Sigmoid colon (tissue), 7 donors: ENCODE measurements at places on chromosomes 16 and 17. TPM values are rescaled to one million over a fixed set of nuclear protein-coding genes. Genes with fewer than 3 reads are reported as not detected.

GRCh38 chr16:28532940-28533647 is 5.7 kb downstream of the NUPR1 start:
- no peak for DNase-seq
- peaks cover 12% of the 10 kb centered on the region for H3K36me3 ChIP-seq
- H3K27me3 ChIP-seq, result no peaks in the 10 kb centered on the region
- peaks cover 44% of the 10 kb centered on the region for H3K4me1 ChIP-seq
- H3K4me3 ChIP-seq, result no peak overlapping the region

GRCh38 chr17:2709183-2709661 is 2.3 kb downstream of the CLUH start:
- peak overlapping the region; percentile 98 for H3K4me3 ChIP-seq
- H3K36me3 ChIP-seq, result peaks cover under 1% of the 10 kb centered on the region
- H3K4me1 ChIP-seq, result peaks cover 48% of the 10 kb centered on the region
- H3K27me3 ChIP-seq, result no peaks in the 10 kb centered on the region

- DNase-seq, result no peak
- no peaks in the 10 kb centered on the region for H3K36me3 ChIP-seq
- H3K4me1 ChIP-seq, result peaks cover 71% of the 10 kb centered on the region
These were observed 119.9 kb downstream of the COPRS start for GRCh38 chr17:31738996-31739699.

GRCh38 chr17:67753026-67753425 is 35.3 kb downstream of the NOL11 start:
- no peaks in the 10 kb centered on the region for H3K27me3 ChIP-seq
- H3K4me1 ChIP-seq, result no peaks in the 10 kb centered on the region
- H3K4me3 ChIP-seq, result no peak overlapping the region
- no peak for DNase-seq

DNA sequence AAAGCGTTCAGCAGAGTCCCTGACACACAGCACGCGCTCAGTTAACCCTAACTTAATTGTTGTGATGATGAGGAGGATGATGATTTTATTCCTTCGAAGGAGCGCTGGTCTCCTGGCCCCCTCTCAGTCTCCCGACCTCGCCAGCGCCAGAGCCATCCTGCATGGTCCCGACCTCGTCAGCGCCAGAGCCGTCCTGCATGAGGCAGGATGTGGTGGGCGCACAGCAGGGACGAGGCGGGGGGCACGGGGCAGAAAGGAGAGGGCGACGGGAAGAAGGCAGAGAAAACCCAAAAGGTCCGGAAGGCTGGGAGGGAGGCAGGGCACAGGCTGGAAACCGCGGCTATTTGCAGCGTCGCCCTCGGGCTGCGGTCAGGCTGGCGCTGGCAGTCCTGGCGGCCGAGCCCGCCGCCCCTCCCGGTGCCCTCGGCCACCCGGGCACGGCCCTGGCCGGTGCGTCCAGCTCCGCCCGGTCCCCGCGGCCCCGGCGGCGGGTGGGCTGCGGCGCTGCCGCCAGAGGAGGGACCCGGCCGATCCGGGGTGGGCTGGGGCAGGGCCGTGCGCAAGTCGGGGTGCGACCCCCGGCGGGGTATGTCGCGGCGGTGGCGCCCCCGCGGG is 3.0 kb upstream of the TAC4 start:
- peaks cover 30% of the 10 kb centered on the region for H3K4me1 ChIP-seq
- peak overlapping the region; percentile 59 for H3K4me3 ChIP-seq
- peak overlapping the region; percentile 55 for H3K27ac ChIP-seq
- no peaks in the 10 kb centered on the region for H3K27me3 ChIP-seq
- no peak for DNase-seq

DNA sequence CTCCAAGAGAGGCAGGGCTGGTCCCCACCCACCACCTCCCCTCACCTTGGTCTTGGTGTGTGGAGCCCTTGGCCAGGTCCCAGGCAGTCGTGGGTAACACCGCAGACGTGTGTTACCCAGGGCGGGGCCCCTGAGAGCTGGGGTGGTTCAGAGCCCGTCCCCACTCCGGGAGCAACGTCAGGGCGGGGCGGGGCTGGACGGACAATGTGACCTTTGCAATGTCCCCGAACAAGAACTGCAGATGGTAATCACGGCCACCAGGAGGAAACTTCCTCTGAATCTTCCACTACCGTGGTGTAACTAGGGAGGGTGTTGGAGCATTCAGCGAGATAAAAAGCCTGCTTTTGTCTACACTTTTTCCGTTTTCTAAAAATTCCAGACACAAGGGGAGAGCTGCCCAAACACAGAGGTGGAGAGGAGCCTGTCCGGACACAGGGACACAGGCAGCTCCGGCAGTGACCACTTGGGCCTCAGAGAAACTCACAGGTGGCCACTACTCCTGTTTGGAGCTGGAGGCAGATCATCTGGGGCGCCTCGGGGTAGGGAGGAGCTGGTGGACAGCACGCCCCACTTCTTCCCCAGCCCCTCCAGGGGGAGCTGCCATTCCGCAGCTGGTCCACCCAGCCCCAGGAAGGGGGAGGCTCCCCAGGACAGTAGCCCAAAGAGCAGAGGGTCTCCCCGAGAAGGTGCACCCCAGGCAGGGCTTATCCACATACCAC is 14.2 kb upstream of the SLC38A10 start:
- peak overlapping the region; percentile 33 for H3K4me3 ChIP-seq
- peaks cover 17% of the 10 kb centered on the region for H3K4me1 ChIP-seq
- peak; percentile 95 for DNase-seq
- no peaks in the 10 kb centered on the region for H3K27me3 ChIP-seq

DNA sequence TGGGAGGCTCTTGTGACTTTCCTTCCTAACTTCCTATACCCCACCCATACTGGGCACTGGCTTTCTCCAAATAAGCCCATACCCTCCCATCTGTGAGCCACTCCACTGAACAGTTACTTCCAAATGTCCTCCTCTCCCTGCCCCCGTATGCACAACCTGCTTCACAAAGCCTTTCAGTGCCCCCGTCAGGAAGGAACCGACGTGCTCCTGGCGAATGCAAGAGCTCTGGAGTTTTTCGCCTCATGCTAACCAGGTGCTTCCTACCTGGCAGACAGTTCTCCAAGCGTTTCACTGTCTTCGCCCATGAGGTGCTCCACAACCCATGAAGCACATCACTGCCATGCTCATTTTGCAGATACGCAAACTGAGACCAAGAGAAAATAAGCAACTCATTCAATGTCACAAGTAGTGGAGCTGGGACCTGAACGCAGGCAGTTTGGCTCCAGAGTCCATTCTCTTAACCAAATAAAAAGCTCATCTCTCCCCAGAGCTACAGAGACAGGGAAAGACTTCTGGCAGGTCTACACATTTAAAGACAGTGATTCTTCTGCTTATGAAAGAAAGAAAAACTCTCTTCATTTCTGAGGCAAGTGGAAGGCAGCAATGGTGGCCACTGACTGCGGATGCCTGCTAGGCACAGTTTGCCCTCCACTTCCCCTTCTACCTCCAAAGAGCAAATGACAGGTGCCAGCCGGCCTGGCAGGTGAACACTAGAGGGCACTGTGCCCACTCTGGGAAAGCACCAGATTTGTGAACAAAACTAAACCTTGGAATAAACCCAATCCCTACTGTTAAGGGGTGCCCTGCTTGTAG is 23.8 kb downstream of the SPHK1 start:
- H3K27me3 ChIP-seq, result no peaks in the 10 kb centered on the region
- no peak for DNase-seq
- H3K4me1 ChIP-seq, result peaks cover 10% of the 10 kb centered on the region
- peaks cover under 1% of the 10 kb centered on the region for H3K36me3 ChIP-seq
- no peak overlapping the region for H3K4me3 ChIP-seq

DNA sequence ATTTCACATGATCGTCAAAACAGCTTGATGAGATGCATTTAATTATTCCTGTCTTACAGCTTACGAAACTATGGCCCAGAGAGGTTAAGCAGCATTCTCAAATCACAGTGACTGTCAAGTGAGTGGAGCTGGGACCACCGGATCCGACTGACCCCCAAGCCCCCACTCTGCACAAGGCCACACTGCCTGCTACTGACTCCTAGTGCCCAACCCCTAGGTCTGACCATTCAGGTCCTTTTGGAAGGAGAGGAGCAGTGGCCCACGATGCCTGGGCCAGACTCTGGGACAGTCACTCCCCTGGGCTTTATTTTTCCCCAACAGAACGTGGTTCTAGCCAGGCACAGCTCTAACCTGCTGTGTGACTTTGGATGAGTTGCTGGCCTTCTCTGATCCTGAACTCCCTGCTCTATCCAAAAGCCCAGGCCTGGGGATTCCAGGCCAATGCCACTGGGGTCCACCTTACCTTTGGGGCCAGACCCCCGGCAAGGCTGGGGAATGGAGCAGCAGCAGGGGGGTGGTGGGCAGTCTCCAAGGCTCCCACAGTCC is 9.9 kb downstream of the TSPOAP1 start:
- DNase-seq, result peak; percentile 40
- H3K27me3 ChIP-seq, result no peaks in the 10 kb centered on the region
- H3K36me3 ChIP-seq, result no peaks in the 10 kb centered on the region
- no peaks in the 10 kb centered on the region for H3K4me1 ChIP-seq

DNA sequence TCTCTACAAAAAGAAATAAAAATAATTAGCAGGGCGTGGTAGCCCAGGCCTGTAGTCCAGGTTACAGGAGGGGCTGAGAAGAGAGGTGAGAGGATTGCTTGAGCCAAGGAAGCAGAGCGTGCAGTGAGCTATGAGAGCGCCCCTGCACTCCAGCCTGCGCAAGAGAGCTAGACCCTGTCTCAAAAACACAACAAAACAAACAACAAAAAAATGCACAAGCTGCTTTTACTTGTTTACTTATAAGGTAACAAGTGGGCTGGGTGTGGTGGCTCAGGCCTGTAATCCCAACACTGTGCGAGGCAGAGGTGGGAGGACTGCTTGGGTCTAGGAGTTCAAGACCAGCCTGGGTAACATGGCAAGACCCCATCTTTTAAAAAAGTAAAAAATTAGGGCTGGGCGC is 1.7 kb downstream of the CYTH1 start:
- H3K36me3 ChIP-seq, result no peaks in the 10 kb centered on the region
- H3K27me3 ChIP-seq, result no peaks in the 10 kb centered on the region
- H3K4me3 ChIP-seq, result no peak overlapping the region

Gene HS3ST4
- not detected for total RNA-seq

Gene P2RX1
- total RNA-seq, result 3.6 TPM

Gene RND2
- 4.6 TPM for total RNA-seq
